Occipital lobe (tissue), 3 donors: ENCODE measurements at places on chromosomes 16 and 17. TPM values are rescaled to one million over a fixed set of nuclear protein-coding genes. Genes with fewer than 3 reads are reported as not detected.

The ABCA5 gene
- total RNA-seq = 72.1 TPM

The TUBD1 gene
- total RNA-seq = 9.8 TPM

The PLXDC1 gene
- total RNA-seq = 9.4 TPM

The NPIPA2 gene
- total RNA-seq = not detected

- DNase-seq = no peak
Measured at GRCh38 chr17:30782206-30782605, 42.3 kb downstream of the CRLF3 start.

GRCh38 chr17:60573236-60574051 lies 26.5 kb upstream of the PPM1D start:
- DNase-seq = no peak

- DNase-seq = no peak
Measured at GRCh38 chr17:538181-538973, 176.3 kb downstream of the VPS53 start.
